ENCODE measurements at places on chromosomes 1 and 21.
A peak's percentile ranks its signal among the peaks of the same experiment; 100 is the strongest.

GRCh38 chr1:108033550-108033951 is 68.6 kb upstream of the VAV3 start:
- DNase-seq: no peak

DNA sequence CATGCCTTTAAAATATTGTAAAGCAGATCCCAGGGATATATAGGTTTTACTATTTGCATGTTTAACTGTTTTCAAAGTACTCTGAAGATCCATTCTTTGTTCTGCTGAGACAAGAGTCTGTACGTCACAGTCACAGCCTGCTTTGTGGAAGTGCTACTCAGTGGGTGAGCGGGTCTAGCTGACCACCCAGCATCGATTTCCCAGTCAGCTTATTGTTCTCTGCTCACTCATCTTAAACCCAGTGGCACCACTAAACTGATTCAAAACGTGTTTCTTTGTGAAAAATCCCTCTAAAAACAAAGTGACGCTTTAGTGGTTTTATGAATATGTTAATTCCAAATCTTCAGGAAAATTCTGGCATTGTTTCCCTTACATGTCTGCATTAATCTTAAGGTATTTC is 12.4 kb downstream of the PLPP3 start:
- no peak for DNase-seq

DNA sequence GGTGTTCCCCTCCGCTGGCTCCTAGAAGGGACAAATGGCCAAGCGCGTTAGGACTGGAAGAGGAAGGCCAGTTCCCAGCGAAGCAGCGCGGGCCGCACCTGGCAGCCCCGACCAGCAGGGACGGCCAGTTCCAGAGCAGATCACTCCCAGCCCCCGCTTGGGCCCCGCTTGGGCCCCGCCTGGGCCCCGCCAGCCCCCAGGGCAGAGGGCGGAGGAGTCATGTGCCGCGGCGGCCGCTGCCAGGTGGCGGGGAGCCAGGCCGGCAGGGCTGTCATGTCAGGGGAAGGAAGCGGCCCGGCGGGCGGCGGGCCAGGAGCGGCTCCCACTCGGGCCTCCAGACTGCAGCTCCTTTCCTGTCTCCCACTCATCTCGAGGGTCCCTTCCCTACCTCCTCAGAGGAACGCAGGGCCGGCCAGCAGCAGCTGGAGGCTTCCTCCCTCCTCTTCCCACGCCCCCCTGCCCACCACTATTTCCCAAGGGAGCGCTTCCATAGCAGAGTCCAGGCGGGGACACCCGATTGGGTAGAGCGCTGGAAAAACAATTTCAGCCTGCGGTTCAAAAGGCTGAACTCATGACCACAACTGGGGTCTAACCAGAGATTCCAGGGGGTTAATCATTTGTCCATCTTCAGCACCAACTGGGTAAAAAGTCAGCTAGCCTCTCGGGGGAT is 16.5 kb downstream of the ZNF697 start:
- DNase-seq: peak; percentile 62

DNA sequence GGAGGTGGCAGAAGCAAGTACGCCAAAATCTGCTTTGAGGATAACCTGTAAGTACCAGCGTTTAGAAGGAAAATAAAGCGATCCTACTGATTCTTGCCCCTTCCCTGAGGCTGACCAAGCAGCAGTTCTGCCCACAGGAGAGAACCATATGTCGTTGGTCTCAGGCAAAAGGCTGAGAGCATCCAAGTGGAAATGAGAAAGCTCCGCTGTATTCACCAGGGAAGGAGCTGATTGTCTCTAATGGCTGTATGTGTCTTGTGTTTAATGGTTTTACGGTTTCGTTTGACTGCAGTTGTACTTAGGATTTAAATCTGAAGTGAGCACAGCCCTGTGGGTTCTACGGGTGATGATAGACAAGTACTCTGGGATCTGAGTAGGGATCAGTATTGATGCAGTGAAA is 21.9 kb downstream of the FAM3B start:
- DNase-seq: no peak

GRCh38 chr1:11650331-11650991 is 3.8 kb downstream of the FBXO2 start:
- DNase-seq: peak; percentile 44

- DNase-seq: no peak
Measured at GRCh38 chr1:85088408-85088784, 40.1 kb upstream of the MCOLN3 start.

GRCh38 chr1:150708595-150708994 is 11.6 kb upstream of the GOLPH3L start:
- no peak for DNase-seq

DNA sequence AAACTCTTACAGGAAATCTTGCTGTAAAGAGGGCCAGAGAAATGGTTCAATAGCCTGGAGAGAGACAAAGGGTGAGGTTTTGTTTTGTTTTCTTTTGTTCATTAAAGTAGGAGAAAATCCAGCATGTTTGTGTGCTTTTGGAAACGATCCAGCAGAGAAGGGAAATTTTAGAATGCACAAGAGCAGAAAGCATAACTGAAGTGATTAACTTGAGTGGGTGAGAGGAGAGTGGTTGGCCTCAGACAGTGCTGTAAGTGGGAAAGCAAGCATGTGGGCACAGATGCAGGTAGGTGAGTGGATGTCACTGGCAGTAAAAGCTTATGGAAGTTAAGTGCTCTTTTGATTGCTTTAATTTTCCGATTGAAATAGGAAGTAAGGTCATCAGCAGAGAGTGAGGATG is 50.2 kb downstream of the EEIG2 start:
- no peak for DNase-seq

- DNase-seq: no peak
Measured at GRCh38 chr1:205391386-205391785, 30.5 kb downstream of the LEMD1 start.

GRCh38 chr1:28601696-28602095 is 9.6 kb downstream of the RAB42 start:
- DNase-seq: no peak

DNA sequence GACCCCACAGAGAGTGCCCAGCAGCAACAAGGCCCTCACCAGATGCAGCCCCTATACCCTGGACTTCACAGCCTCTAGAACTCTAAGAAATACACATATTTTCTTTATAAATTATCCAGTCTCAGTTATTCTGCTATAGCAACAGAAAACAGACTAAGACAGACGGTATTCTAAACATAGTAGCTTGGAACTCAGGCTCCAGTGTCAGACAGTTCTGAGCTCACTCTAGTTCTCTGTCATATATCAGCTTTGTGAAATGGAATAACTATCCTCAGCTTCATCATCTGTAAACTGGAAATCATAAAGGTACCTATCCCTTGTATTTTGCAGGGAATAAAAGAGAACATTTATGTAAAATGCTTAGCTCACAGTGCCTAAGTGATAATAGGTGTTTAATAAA is 127.4 kb downstream of the GLUL start:
- DNase-seq: no peak

- no peak for DNase-seq
Measured at GRCh38 chr1:100968621-100969020, 57.0 kb downstream of the DPH5 start.

DNA sequence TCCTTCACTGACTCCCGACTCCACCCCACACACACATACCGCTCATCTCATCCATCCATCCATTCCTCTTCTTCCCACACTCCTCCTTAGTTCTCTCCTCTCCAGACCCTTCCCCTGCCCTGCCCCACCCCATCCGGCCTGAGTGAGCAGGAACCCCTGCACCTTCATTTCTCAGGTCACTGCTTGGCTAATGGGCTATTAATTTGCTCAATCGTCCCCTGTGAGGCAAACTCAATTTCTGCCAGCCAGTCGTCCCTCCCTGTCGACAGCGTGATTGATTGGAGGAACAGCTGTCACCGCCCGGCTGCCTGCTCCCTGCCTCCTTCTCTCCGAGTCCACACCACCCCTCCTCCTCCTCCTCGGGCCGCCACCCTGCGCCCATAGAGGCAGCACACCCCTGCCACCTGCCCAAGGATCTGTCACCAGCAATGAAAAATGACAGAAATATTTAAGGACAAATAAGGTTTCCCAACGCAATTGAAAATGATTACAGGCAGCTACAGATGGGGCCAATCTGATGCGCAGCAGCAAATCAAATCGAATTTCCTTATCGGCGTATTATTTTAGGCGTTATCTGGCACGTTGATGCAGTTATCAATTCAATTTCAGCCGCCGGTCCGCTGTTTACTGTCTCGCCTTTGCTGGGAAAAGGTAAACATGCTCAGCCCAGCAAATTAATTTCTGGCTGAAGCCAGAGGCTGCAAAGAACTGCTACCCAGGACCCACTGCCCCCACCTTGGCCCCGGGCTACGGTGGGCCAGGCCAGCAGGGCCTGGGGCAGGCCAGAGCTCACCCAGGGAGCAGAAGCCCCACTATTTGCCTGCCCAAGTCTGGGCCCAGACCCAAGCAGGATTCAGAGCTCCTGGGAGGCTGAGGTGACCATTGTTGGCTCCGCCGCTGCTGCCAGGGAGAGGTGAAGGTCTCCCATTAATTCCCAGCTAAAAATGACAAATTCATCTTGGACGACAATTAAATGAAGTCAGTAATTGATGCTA is 71.3 kb downstream of the TMEM53 start:
- DNase-seq: no peak

DNA sequence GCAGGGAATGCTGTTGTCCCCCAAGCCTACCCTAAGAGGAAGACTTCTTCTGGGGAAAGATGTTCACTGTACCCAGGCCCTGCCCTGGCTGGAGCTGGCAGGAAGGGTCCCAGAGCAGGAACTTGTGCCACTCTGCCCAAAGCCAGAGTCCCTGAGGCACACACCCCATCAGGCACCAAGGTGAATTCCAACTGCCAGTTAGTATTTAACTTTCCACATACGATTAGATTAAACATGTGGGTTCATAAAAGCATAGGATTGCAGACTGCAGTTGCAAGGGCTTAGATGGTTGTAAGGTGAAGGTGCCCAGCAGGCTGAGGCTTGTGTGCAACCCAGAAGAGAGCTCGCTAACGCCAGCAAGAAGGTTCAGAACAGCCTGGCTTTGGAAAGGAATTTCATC is at the start of gene KCNE2:
Gene KCNE2 (plus strand): TSS at position 274 of the 400 bp plus-strand sequence. CDS start 6,473 bp downstream, outside the sequence.
- no peak for DNase-seq

DNA sequence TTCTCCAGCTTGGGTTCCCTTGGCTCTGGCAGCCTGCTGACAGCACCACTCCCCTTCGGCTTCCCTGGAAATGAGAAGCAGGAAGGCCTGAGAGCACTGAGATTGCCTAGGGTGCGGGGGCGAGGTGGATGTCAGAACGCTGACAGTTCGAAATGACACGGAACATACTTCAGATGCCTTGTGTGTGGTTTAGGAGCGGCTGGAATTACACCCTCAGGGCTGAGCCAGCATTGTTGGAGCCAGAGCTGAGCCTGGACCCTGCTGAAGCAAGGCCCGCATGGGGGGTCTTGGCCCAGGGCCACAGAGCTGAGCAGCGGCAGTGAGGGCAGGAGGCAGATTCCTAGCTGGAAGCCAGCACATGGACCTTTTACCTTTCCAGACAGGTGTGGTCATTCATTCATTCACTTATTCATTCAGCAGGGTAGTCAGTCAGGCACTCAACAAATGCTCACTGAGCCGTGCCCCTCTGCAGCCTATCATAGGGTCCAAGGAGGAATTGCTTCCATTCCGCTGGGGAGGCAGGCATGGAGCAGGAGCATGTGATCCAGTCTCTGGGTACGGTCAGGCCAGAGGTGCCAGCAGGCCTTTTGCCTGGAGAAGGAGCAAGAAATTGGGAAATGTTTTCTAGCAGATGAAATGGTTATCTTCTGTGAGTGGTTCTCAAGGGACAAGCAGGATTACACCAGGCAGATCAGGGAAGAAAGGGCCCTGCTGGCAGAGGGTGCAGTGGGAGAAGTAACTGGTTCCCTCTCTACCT is 6.6 kb upstream of the FOXE3 start:
- DNase-seq: no peak

- DNase-seq: no peak
Measured at GRCh38 chr1:10727751-10728232, 68.7 kb downstream of the CASZ1 start.

DNA sequence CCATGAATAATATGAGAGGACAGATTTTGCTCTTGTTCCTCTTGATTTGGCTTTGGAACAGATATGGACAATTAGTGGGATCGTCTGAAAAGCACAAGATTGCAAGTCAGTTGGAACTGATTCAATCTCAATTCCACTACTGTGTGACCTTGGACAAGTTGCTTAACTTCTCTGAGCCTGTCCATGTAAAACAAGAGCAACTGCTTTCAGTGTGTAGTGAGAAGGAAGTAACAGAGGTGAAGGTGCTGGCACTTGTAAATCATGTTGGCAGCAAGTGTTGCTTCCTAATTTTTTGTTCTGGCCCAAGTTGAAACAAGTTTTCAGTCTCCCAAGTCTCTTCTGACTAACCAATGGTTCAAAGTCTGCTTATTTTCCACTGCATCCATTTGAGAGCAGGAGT is 15.3 kb downstream of the INKA2 start:
- DNase-seq: no peak

- DNase-seq: no peak
Measured at GRCh38 chr1:171901245-171901644, 59.9 kb downstream of the DNM3 start.

GRCh38 chr1:7018826-7019225 is 233.6 kb downstream of the CAMTA1 start:
- DNase-seq: no peak

GRCh38 chr1:109641078-109641740 is 14.7 kb upstream of the GSTM4 start:
- DNase-seq: no peak

DNA sequence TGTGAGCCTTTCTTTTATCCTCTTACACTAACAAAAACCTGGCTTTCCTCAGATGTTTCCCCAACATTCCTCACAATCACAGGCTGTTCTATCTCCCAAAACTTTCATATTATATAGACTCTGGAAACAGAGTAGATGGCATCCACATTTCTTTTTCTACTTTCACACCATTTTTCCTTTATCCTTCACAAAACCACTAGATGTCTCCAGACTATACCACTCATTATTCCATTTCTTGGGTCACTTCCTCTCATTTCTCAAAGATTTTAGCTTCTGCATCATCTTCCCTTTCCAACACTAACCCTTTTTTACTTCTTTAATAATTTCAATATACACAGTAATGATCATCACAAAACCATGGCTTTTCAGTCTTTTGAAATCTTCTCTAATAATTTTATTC is 286.0 kb upstream of the DEPDC1 start:
- DNase-seq: no peak

DNA sequence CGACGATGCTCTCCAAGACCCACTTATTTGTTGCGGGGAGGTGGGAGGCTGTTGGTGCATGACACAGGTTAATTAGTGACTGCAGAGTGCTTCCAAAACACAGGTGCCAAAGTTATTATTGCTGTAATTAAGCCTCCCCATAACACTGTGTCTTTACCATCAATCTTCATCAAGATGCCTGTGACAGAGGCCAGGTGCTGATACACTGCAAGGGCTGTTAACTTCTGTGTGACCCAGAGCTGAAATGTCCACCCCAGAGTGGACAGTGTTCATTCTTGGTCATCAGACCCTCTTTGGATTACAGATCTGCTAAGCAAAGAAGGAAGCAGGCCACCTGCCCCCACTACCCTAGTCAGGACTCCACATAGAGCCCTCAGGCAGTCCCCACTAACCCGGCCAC is 55.5 kb downstream of the CAPN8 start:
- no peak for DNase-seq

- DNase-seq: peak; percentile 42
Measured at GRCh38 chr21:45820171-45821091, 161.1 kb upstream of the COL6A1 start.

DNA sequence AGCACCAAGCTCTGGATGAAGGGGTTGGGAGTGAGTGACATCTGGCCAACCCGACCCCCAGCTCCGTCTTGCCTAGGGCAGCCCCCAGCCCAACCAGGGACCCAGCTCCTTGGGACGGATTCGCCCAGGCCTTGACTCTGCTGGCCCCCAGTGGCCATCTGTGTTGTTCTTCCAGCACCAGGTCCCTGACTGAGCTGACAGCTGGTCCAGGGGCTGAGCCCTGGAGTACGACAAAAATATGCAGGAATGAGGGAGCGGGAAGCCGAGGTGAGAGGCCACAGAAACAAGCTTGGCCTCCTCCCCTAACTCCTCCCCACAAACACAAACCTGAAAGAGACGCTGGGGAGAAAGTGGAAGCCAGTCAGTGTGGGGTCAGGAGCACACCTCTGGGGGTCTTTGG is 55.0 kb upstream of the PAX7 start:
- peak; percentile 41 for DNase-seq
